Urinary bladder (tissue), 4 donors: ENCODE measurements at places on chromosomes 1 and 21. TPM values are rescaled to one million over a fixed set of nuclear protein-coding genes. Genes with fewer than 3 reads are reported as not detected.
A peak's percentile ranks its signal among the peaks of the same experiment; 100 is the strongest.

The CAMK1G gene
- 0.95 TPM for total RNA-seq

GRCh38 chr1:36908096-36908495 is 126.2 kb downstream of the GRIK3 start:
- DNase-seq: no peak

The NBPF6 gene
- total RNA-seq: not detected

- no peak for DNase-seq
Measured at GRCh38 chr1:9047019-9047418, 20.8 kb upstream of the SLC2A7 start.

The ERRFI1 gene
- 35.1 TPM for total RNA-seq

GRCh38 chr1:226712742-226713419 is 26.2 kb downstream of the ITPKB start:
- DNase-seq: no peak

- DNase-seq: no peak
Measured at GRCh38 chr1:3732434-3733093, 19.7 kb upstream of the CCDC27 start.

DNA sequence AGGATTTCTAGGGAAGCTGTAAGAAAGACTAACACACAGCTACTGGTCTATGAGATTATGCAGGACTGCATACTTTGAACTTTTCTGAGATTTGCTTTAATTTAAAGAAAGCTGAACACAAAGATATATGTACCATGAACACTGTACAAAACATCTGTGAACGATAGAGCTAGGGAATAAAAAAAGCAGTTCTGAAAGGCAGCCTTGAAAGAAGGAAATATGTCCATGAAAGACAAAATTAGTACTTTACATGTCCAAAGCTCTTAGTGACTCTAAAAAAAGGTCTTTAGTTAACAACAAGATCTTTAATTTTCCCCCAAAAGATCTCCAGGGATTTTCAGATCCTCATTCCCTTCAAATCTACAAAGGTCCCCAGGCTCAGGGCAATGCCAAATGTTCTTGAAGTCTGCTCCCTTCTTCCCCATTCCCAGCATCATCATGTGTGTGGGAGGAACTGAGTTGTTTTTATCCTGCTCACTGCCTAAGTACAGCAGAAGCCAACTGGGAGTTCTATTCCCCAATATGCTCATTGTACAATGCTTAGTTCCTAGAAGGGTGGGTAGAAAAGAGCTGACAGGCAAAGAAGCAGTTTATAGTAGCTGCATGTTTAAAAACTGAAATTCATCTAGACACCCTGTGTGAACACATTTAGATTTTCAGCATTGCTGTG is 60.1 kb upstream of the PTCH2 start:
- peak; percentile 40 for DNase-seq

GRCh38 chr1:186722711-186723309 is 42.6 kb upstream of the PTGS2 start:
- no peak for DNase-seq

The NGF gene
- total RNA-seq: 5.8 TPM

- no peak for DNase-seq
Measured at GRCh38 chr21:29233611-29234540, 64.8 kb upstream of the BACH1 start.

DNA sequence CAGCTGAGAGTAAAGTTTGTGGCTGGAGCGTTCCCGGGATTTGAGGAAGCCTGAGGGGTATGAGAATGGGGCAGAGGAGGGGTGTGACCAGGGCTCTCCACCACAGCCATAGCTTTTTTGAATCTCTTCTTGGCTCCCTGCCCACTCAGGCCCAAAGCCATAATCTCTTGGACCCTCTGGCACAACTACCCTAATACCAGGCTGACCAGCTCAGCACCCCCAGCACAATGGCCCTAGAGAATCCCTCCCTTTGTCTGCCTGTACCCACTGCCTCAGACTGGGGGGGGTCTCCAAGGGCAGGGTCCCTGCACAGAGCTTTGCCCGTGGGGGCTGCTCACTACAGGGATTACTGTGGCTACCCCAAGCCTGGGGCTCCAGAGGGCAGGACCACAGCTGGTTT is 7.5 kb downstream of the DENND4B start:
- no peak for DNase-seq

DNA sequence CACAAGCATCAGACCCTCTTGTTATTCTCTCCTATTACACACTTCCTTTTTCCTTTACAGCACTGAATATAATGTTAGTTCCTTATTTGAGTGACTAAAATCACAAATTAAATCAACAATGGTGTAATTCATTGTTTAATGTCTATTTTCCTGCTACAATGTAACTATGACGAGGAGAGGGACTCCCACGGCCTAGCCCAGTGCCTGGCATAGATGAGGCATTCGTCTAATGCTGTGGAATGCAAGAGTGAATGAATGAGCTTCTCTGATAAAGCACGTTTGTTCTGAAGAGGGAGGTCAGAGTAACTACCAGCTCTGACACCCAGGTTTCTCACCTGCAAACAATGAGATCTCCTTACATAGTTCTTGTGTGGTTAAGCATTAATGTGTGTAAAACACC is 479.4 kb downstream of the OMA1 start:
- no peak for DNase-seq

- DNase-seq: no peak
Measured at GRCh38 chr21:35426469-35426868, 377.4 kb upstream of the RUNX1 start.

The IL20 gene
- total RNA-seq: not detected

GRCh38 chr1:56324504-56324903 is 254.9 kb downstream of the PLPP3 start:
- DNase-seq: no peak

- DNase-seq: no peak
Measured at GRCh38 chr1:53454019-53454418, 5.2 kb upstream of the DMRTB1 start.
